ENCODE measurements at places on chromosomes 7 and 10.

- DNase-seq, result no peak
Measured at GRCh38 chr7:44469461-44470134, 20.9 kb downstream of the NUDCD3 start.

DNA sequence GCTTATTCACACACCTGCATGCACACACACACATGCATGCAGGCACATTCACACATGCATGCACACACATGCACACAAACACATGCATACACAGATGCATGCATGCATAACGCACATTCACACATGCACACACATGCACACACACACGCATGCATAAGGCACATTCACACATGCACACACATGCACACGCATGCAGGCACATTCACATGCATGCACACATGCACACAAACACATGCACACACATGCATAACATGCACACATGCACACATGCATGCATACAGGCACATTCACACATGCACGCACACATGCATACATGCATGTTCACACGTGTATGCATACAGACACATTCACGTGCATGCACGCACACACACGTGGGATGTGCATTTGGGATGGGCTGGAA, 165.8 kb downstream of the PAXIP1 start:
- no peak for DNase-seq

GRCh38 chr7:155222573-155222972, 75.1 kb upstream of the INSIG1 start:
- DNase-seq, result no peak

DNA sequence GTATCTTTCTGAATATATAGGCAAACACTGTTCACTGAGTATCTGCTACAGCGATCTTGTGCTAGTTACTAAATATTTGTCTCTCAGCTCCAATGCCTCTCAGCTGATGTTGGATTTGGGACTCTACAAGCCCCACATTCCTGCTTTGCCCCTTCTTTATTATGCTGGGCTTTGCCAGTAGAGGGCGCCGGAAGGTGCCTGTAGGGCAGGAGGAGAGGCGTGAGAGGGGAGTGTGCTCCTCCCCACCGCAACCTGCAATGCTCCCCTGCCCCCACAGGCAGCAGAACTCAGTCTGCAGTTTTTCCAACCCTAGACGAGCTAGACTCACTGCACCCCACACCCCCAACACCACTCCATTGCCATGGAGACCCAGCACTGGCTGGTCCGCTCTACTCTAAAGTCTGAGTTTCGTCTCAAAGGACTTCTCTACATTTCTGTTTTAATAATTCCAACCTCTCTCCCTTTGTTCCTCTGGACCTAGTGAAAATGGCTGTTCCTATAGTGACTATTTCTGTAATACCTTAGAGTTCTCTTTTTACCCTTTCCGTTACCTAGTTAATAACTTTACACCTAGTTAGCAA, 337.6 kb downstream of the CCSER2 start:
- DNase-seq, result no peak

DNA sequence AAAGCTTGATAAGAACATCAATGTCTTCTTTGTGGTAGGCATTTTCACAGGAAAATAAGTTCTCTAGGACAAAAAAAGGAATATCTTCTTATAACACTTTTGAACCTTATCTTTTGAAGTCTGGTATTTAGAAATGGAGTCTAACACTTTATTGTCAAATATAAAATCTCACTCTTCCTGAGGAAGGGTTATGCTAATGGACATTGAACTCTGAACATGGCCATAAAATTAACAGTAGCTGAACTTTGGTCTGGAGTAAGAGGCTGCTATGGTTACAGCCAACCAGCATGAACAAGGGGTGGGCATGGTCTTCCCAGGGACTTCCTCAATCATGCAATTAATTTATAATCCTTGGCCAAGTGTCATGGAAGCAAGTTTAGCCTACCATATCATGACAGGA, at the start of gene CLRN3:
CLRN3 (minus strand) TSS at position 199 of the 400 bp plus-strand sequence; CDS start at position 42, 157 bp downstream.
- no peak for DNase-seq

DNA sequence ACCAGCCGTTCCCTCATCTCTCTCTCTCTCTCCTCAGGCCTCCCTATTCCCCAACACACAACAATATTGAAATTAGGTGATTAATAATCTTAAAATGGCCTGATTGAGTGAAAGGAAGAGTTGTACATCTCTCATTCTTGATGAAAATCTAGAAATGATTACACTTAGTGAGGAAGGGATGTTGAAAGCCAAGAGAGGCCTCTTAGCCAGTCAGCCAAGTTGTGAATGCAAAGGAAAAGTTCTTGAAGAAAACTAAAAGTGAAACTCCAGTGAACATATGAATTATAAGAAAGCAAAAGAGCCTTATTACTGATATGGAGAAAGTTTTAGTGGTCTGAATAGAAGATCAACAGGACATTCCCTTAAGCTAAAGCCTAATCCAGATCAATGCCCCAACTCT, 695.1 kb downstream of the GRID1 start:
- DNase-seq, result no peak

GRCh38 chr7:29255906-29256692, 61.5 kb downstream of the CHN2 start:
- DNase-seq, result no peak

- DNase-seq, result no peak
Measured at GRCh38 chr10:124672181-124672638, 72.0 kb downstream of the FAM53B start.

DNA sequence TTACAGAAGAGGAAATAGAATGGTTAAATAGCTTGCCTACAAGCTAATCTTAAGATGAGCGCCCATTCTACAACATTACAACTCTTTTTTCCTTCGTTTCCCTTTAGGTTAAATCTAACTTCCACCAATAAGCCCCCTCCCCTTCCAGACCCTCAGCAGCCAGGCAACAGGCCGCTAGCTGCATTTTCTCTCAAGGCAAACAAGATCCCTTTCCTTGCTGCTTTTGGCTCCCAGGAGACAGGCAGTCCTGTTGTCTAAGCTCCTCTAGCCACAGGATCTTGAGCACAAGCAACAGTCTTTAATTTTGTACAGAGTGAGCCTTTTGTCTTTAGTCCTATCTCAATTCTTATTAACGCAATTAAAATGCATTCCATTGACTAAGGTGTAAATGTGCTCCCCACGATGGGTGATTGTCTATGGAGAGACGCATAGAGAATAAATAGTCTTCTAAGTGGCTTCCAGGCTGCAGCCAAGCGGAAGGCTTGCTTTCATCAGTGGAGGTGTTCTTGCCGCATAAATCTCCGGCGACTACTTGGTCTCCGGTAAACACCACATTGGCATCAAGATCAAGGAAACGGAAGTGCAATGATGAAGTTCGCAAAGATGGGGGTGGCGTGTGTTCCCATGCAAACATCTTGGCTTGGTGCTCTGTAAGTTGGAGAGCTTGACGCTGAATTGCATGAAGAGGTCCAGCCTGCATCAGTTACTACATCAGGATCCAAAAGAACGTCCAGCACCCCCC, 181.9 kb upstream of the LYZL2 start:
- no peak for DNase-seq

- no peak for DNase-seq
Measured at GRCh38 chr10:126917375-126917774, 12.1 kb downstream of the DOCK1 start.

DNA sequence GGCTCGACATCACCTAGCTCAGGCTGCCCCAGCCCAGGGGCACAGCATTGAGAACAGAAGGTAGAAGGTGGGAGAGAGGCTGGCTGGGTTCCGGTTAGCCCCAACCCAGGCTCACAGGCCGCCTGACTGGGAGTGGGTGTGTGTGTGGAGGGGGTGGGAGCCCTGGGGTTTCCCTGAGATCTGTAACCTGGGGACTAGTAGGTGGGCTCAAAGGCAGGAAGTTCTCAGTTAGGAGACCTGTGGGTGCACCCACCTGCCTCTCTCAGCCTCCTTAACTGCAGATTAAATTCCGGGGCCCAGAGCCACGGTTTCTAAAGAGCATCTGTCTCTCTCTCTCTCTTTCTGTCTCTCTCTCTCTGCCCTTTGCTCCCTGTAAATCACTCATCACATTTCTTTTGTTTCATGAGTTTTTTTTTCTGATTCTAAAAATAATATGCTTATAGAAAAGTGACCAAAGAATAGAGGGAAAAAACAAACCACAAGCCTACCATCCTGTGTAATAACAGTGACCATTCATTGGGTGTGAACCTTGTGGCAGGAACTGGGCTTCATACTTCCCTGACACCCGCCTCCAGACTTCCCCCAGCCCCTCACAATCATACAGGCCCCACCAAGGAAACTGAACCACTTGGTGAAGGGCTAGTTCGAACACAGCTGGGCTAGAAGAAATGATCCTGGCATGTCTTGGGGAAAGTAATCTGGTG, 83.4 kb upstream of the SMNDC1 start:
- DNase-seq, result no peak

DNA sequence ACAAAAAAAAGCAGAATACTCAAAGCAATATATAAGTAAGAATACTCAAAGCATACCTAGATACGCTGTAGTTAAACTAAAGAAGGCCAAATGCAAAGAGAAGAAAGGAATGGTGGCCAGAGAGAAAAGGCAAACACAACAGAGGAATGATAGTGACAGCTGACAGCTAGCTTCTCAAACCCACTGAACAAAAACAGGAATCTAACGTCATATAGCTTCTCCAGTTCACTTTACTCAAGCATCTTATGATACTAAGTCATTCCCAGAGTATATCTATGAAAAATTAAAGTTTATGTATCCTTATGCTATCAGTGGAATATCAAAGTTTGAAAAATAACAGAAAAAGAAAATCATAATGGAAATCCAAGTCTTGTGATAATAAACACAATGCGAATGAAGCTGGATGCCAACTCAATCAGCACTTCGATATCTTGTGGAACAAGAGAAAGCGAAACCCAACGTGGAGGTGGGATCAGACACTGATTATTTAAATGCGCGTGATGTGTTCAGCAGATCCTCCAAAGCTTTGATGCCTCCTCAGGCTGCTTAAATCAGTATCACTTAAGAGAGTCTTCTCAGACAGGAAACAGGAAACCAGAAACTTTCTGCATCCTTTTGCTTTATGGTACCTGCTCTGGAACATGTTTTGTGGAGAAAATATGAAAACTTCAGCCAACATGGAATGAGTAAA, 102.8 kb downstream of the PIP4K2A start:
- no peak for DNase-seq

- DNase-seq, result no peak
Measured at GRCh38 chr7:56079450-56080185, 13.1 kb downstream of the PHKG1 start.

GRCh38 chr7:135359615-135360014, 126.0 kb downstream of the STRA8 start:
- DNase-seq, result no peak

GRCh38 chr10:112799038-112799437, 151.0 kb upstream of the TCF7L2 start:
- no peak for DNase-seq

DNA sequence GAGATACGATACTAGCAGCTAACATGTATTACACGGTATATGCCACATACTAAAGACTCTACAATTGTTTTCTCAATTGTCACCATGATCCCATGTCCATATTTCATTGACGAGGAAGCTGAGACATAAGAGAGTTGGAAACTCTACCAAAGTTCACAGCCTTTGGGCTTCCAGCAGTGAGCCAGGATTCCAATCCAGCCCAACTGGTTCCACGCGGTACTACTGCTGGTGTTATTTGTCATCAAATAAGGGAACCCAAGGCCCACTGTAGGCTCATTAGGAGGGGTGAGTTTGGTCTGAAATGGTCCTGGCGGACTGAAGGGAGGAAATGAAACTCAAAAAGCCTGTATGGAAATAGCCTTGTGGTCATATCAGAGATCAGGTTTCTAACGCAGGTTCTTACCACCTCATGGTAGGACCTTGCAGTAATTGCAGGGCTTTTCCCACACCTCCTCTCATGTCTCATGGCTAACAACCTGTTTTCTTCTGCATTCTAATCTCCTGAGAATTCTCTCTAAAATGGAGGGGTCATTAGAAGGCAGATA, 814.6 kb downstream of the LRMDA start:
- no peak for DNase-seq

GRCh38 chr10:21488957-21489446, 36.5 kb downstream of the SKIDA1 start:
- no peak for DNase-seq

- no peak for DNase-seq
Measured at GRCh38 chr7:104367926-104368325, 39.5 kb downstream of the LHFPL3 start.

DNA sequence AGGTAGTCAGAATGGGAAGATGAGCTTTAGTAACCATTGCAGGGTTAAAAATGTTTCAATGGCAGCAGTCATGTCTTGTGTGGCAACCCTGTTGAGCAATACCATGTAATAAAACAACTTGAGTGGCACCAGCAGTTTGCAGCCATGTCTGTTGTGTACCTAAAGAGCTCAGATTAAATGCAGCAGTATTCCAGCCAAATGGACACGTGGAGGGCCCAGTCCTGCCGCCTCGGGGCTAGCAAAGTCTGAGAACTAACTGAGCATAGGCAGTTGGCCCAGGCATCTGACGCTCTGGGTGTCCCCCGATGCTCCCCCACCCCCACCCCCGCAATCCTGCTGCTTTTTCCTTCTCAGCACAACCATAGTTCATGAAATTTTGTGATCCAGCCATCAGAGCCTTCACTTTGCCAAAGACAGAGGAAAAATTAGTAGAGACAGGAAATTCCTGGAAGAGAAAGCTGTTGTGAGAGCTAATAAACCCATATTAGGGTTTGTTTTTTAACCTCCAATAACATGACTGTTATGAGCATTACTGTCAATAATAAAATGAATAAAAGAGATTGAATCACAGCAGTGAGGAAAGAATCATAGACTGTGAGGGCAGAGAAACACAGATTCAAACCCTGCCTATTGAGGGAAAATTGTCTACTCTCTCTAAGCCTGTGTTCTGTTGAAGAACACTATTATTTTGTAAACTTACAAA, 220.6 kb upstream of the RHOBTB1 start:
- DNase-seq, result no peak

DNA sequence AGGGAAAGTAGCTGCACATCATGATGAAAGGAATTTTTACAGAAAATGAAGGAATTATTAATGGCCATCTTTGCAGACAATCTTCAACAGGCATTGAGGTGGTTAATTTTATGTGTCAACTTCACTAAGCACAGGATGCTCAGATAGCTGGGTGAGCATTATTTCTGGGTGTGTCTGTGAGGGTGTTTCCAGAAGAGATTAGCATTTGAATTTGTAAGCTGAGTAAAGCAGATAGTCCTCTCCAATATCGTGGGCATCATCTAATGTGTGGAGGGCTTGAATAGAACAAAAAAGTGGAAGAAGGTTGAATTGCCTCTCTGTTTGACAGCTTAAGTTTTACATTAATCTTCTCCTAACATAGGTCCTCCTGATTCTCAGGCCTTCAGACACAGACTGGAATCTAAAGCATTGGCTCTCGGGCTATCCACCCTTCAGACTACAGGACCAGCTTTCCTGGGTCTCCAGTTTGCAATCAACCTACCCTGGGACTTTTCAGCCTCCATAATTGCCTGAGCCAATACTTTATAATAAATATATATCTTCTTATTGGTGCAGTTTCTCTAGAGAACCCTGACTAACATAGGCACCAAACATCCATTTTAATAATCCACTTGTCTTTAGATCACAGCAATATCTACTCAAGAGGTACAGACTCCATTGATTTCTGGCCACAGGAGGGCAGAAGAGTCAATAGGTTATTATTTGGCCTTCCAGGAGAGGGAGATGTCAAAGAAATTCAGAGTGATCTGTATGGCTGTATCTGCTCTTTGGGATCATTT, 10.5 kb upstream of the CRPPA start:
- DNase-seq, result no peak

- DNase-seq, result no peak
Measured at GRCh38 chr7:20831451-20831850, 44.8 kb upstream of the SP8 start.

- no peak for DNase-seq
Measured at GRCh38 chr7:108189733-108190388, 59.7 kb upstream of the LAMB4 start.

- DNase-seq, result no peak
Measured at GRCh38 chr10:61627266-61627665, 35.5 kb upstream of the CABCOCO1 start.
